COLO829 (cell line): ENCODE measurements at places on chromosomes 2 and 18.

GRCh38 chr2:79368116-79368630, 144.7 kb upstream of the CTNNA2 start:
- no peak for DNase-seq

DNA sequence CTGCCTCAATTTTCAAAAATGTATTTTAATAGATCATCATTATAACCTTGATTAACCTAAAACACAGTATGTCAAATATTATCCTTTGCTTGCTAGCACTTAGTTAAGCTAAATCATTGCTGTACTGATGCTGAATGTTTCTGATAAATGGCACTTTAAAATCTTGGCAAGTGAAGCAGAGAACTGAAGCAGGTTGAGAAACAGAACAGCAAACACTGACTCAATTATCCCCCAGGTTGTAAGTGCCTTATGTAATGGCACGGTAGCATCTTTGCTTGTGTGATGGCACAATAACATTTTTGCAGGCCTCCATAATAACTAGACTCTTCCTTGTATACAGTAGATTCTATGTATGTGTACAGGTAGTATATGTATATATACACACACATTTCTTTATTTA, 33.8 kb downstream of the ARHGAP15 start:
- DNase-seq: no peak

- no peak for DNase-seq
These were observed 140.0 kb upstream of the ST6GAL2 start for GRCh38 chr2:107025869-107026380.

DNA sequence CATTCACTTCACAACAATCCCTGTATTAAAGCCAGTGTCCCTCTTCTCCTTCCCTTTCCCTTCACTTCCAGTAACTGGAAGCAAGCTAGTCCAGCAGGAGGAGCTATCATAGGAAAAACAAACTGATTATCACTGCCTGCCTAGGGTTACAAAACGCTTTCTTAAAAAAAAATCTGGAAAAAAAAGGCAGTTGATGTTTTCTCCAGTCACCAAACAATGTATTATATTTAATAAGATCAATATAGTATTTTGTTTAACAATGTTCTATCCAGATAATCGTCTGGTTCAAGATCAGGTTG, 78.8 kb upstream of the ITGB6 start:
- DNase-seq: peak; percentile 45
